ENCODE measurements at places on chromosomes 2 and 18. TPM values are rescaled to one million over a fixed set of nuclear protein-coding genes. Genes with fewer than 3 reads are reported as not detected.
A peak's percentile ranks its signal among the peaks of the same experiment; 100 is the strongest.

The TNFRSF11A gene
- 15.2 TPM for total RNA-seq

The SCLY gene
- total RNA-seq: 39.0 TPM

The GALNT1 gene
- total RNA-seq: 77.0 TPM

DNA sequence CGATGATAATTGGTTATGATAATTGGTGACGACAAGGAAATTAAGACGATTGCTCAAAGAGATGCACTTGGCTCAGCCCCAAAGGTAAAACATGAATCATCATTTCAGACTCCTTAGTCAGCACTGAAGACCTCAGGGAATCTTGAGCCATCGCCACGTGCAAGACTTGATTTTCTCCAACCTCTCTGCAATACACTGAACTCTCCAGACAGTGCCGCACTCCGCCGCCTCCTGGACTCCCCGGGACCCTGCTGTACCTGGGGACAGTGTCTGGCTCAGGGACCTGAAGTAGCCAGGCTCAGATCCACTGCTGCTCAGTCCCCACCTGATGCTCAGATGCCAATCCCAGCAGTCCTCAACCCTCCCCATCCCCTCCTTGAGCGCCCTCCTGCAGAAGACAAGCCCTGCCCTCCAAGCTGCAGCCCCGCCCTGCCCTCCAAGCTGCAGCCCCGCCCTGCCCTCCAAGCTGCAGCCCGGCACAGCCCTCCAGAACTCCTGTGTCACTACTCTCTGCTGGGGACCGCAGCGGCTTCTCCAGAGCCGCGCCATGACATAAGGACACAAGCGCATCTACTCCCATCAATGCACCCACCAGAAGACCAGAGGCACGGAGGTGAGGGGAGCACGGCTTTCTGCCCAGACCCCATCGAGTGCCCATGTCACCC lies 1.1 kb downstream of the TMEM18 start:
- DNase-seq: peak; percentile 94

DNA sequence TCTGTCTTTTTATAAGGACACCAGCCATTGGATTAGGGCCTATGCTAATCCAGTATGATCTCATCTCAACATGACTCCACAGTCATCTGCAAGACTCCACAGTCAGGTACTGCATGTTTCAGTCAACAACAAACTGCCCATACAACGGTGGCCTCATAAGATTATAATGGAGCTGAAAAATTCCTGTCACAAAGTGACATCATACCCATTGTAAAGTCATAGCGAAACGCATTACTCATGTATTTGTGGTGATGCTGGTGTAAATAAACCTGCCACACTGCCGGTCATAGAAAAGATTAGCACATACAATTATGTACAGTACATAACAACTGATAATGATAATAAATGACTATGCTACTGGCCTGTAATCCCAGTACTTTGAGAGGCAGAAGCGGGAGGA lies 102.2 kb downstream of the TEX51 start:
- DNase-seq: no peak

DNA sequence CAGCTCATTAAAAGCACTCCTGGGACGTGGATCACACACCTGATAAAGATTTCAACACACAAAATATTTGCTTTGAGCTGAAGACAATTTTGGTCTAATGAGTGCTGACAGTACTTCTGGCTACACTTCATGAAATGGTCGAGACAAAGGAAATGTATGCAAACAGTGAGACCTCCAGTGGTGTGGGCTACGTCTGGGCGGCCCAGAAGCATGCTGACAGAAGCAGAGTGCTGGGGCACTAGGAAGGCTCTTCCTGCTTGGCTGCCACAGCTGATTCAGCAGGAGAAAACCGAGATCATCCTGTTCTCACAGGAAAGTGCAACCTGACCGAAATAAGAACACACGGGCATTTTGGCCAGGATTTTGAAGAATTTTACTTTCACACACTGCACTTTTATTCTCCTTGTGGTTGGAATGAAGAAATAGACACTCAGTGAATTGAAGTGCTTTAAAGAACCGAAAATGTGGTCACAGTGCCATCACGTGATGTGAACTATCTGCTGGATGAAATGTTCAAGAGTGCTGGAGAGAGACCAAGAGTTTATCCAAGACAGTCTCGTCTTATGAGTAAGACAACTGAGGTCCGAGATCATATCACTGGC lies 149.5 kb downstream of the CCBE1 start:
- peak; percentile 76 for DNase-seq

Data from endodermal cell (in vitro differentiated cells).